ENCODE measurements at places on chromosomes 16 and 17.

GRCh38 chr17:50699410-50699809, 8.3 kb downstream of the ANKRD40 start:
- no peak for DNase-seq

DNA sequence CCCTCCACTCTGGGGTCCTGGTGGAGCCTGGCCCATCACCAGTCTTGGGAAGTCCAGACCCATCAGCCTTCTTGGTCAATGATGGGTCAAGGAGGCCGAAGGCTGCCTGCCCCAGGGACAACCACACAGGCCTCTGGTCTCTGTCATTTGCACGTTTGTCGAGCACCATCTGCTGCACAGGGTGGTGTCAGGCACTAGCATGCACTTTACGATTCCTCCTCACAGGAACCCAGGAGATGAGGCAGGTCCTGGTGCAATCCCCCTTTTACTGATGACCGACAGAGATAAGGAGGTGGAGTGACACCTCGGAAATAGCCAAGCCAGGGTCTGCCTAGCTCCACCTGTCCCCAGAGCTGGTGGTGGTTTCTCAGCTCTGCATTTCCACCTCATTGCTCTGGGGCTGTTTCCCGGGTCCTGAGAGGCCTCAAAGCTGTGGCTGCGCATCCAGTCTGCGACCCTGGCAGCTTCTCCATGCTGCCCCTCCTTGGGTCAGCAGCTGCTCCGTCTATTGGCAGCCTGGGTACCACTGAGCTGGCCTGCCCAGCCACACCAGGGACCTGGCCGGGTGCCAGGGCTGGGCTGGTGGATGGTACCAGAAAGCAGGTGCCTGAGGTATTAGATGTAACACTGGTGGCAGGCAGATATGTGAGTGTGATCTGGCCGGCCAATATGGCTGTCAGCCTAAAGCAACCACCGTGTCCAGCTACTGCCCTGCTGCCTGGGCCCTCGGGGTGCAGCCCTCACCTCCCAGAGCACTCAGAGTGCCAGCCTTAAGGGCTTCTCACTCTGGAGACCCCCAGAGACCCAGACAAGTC, 10.0 kb downstream of the MMP15 start:
- DNase-seq: no peak

DNA sequence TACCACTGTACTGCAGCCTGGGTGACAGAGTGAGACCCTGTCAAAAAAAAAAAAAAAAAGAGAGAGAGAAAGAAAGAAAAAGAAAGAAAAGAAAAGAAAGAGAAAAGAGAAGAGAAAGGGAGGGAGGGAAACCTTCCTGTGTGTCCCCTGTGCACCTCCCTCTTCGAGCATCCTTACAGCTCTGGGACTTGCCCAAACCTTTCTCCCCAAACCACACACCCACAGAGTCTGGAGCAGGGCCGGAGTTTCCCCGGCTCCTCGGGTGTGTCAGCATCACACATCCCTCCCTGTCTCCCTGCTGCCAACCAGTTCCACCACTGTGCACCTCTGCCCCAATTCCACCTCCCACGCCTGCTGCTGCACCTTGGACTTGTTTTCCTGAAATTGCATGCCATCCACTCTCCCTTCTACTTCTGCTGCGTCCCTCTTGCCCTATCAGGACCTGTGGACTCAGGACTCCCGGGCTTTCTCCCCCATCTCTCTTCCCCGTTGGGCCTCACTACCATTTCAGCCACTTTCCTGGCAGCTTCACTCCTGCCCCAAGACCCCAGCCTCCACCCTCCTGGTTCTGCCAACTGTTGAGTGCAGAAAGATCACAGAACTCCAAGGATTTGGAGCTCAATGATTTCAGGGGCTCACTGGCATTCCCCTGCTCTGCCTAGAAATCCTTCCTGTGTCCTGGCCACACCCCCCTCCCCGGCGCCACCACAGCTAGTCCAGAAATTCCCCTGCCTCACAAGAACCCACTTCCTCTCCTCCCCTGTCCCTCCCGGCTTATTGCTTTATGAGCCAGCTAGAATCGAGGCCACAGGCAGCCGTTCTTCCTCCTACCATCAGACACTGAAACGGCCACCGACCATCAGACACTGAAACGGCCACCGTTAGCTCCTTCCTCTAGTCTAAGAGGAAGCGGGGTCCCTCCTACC, 3.7 kb upstream of the CDK3 start:
- DNase-seq: no peak

DNA sequence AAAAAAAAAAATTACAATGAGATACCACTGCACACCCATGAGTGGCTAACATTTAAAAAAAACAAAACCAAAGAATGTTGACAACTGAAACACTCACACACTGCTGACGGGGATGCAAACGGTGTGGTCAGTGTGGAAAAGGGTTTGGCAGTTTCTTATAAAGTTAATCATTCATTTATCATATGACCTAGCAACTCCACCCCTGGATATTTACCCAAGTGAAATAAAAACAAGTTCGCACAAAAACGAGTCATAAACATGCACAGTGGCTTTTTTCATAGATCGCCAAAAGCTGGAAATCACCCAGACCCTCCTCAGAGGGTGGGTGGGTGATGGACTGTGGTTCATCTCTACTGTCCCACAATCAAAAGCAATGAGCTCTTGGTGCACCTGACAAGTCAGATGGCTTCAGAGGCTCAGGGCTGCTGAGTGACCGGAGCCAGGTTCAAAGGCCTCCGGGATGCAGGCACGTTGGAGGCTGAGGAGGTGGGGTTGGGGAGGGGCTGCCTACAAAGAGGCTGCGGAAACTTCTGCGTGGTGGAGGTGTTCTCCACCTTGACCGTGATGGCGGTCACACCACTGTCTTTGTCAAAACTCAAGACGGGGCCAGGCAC, 14.2 kb downstream of the RAB40B start:
- DNase-seq: no peak

- DNase-seq: no peak
Observed at GRCh38 chr17:27506348-27507218, 50.3 kb downstream of the KSR1 start.

DNA sequence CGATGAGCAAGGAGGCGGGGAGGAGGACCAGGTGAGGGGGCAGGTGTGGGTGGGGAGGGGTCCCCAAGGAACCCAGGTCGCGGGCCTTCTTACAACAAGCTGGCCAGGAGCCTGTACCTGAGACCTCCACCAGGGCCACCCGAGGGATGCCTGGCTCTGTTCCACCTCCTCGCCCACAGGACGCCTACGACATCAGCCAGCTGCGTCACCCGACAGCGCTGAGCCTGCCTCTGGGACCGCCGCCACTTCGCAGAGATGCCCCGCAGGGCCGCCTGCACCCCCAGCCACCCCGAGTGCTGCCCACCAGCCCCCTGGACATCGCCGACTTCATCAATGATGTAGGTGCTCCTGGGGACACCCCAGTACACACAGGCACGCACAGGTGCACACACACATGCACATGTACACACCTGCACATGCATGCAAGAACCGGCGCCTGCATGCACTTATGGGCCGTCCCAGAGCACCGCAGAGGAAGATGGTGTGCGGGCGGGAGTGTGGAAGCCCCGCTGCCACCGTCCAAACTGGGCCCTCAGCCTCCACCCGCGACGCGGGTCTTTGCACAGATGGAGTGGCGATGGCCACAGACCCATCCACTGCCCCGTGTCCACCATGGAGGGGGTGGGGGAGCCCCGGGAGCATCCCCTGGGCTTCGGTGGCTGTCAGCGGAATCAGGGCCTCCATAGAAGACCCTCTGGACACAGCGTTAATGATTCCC, 6.6 kb downstream of the SLC22A31 start:
- no peak for DNase-seq

DNA sequence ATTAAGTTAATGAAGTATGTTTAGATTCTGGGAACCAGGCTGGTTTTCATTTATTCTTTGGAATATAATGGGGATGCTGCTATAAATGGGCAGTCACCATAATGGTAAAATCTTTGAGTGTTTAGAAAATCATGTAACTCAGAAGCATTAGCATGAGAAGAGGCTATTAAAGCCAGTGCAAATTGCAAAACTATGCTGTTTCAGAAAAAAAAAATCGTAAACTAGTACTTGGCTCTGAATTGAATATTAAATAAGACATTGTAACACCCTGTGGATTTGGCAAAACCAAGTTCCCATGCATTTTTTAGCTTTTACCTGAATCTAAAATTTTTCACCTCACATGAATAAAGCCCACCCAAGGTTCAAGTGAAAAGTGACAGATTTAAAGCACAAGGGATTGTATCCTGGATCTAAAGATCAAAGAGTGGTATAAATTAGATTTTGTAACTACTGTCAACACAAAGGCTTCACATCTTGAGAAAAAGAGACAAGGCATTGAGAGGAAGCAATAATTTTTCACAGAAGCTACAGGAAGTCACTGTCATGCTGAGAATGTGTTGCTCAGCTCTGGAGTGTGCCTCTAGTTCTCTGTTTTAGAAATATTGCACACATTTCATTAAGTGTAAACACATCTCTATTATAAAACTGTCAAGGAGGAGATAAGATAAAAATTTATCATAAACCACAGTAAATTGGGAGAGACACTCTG, 142.2 kb downstream of the ABCA8 start:
- DNase-seq: no peak

GRCh38 chr16:67345401-67345800, 18.8 kb downstream of the LRRC36 start:
- DNase-seq: no peak

DNA sequence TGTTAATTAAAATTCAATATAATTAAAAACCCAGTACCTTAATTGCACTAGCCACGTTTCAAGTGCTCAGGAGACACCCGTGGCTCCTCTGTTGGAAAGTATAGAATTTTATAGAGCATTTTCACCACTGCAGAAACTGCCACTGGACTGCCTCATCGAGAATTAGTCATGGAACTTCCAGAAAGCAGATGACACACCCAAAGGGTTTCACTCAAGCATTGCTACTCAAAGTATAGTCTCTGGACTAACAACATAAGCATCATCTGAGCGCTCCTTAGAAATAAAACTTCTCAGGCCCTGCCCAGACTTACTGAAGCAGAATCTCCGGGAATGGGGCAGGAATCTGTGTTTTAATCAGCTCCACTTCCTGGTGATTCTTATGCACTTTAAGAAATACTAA, 63.5 kb upstream of the GPR139 start:
- DNase-seq: no peak

- DNase-seq: no peak
Observed at GRCh38 chr16:629185-629832, 1.5 kb upstream of the WFIKKN1 start.

- DNase-seq: no peak
Observed at GRCh38 chr17:83151056-83151441, 71.6 kb downstream of the METRNL start.

GRCh38 chr16:67240506-67240905, 6.8 kb downstream of the FHOD1 start:
- DNase-seq: no peak

DNA sequence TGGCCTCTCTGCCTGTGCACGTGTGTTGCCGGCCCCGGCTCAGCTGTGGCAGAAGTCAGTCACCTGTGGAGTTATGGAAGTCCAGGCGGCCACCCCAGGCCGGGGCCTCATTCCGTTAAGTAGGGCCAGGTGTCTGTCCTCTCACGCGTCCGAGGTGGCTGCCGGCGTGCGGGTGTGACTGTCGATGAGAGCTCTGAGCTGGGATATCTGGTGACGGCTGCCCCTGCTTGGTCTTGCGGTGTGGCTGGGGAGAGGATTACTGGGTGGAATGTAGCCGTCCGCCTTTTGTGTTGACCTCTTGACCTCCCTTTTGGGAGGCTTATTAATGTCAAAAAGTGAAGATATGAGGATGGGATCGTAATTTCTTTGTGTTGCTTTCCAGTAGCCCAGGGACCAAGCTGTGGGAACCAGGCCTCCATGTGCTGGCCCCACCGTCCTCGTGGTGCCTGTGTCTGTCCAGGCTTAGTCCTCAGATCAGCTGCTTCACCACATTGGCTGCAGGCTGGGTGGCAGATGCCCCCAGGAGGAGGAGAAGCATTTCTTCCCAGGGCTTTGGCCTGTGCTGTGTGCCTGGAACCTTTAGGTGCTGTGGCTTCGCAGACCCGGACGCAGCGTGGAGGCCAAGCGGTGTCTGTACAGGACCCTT, 23.0 kb upstream of the ZNF750 start:
- DNase-seq: no peak

DNA sequence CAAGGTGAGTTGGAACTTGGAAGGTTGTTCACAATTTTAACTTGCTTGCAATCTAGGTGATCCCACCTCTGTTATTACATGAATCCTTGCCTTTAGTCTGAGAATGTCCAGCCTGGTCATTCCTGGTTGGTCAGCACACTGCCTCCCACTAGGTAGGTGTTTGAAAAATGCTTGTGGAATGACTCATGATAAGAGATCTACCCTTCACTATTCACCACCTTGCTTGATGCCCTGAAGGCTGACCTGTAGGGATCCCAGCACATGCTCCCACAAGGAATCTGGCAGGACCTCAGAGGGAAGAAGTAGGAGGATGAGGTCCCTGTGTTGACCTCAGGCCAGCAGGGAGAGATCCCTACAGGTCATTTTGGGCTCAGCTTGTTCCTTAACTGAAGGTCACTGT, 30.2 kb upstream of the ABCA3 start:
- no peak for DNase-seq

DNA sequence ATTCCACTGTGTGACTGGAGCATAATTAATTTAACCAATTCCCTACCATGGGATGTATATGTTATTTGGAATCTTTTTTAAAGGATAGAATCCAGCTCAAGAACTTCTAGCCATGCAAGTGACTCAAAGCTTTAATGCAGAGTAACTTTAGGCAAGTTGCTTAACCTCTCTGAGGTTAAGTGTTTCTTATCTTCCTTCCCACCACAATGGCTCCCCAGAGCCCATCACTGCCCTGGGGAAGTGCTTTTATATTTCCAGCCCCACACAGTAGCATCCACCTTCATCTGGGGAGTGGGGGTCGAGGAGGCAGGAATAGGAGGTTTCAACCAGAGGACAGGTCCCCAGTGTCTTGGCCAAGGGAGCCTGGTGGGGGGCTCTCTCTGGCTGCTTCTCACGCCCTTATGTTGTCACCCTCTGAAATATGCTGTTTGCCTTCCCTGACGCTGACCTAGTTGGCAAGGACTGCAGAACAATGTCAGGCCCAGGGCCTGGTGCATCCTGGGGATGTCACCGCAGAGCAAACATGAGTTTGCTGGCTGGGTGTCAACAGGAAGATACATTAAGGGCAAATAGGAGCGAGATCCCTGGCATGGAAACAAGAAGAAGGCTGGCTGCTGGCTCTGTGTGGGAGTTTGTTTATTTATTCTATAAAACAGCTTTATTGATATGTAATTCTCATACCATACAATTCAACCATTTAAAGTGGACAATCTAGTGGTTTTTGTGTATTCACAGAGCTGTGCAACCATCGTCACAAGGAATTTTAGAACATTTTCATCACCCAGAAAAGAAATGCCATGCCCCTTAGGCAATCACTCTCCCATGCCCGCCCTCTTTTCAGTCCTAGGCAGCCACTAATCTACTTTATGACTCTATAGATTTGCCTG, 46.6 kb upstream of the WSB1 start:
- no peak for DNase-seq

Data from stimulated activated CD8-positive, alpha-beta memory T cell treated with anti-CD3 and anti-CD28 coated beads, Interleukin-4, amount 100 ng/mL, for 24 hours (primary cell).